ENCODE measurements at places on chromosomes 13 and 19. TPM values are rescaled to one million over a fixed set of nuclear protein-coding genes. Genes with fewer than 3 reads are reported as not detected.

DNA sequence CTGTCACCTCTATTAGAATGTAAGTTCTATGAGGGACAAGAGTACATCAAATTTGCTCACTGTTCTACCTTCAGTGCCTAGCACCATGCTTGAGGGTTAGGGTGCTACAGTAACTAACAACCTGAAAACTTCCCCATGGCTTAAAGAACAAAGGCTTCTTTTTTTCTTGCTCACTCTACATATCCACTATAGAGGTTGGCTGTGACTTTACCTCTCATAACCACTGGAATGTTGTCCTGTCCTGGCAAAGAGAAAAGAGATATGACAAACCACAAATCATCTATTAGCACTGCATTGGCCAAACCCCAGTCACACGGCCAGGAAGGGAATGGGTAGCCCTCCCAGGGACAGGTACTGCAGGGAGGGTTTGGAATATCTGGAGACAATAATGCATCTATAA, 23.2 kb upstream of the ACOD1 start:
- DNase-seq: no peak

- no peak for DNase-seq
These were observed 45.1 kb downstream of the NFIX start for GRCh38 chr19:13040232-13040947.

Gene THSD1
- 15.1 TPM for total RNA-seq

Gene MATK
- 0.53 TPM for total RNA-seq

Gene NDUFB7
- total RNA-seq: 113 TPM
